ENCODE measurements at places on chromosomes 4 and X.

DNA sequence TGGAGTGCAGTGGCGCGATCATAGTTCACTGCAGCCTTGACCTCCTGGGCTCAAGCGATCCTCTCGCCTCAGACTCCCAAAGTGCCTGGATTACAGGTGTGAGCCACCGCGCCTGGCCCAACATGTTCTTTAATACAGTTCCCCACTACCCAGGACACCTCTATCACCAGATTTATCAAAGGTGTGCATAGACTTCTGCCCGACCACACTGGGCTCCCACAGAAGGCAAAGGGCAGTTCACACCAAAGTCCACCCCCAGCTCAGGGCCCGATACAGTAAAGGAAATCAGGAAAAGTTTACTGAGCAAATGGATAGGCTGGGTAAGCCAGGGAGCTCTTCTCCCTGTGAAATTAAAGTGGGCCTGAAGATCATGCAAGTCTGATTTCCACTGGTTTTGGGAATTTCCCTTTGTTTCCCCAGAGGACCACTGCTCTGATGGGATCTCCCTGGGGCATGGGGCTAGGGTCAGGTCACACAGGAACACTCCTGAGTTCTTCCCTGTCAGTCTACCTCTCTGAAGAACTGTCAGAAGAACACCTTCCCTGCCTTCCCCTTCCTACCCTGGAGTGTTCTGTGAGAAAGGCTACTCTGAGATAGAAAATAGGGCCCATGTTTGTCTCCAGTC, 17.7 kb upstream of the PIM2 start:
- no peak for DNase-seq

DNA sequence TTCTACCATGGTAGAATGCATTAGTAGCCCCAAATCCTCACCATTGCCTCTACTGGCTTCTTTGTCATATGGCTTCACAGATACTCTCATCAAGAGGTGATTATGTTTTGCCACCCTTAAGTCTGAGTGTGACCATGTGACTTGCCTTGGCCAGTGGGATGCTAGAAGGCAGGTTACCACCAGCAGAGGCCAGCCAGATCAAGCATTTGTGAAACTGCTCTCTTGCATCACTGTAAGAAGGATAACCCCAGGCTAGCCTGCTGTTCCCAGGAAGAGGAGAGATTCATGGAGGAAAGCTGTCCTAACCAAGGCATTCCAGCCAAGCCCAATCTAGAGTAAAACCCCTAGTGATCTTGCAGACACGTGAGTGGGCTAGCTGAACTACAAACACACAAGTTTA, 46.8 kb downstream of the USP46 start:
- DNase-seq, result no peak

- no peak for DNase-seq
These were observed 72.0 kb downstream of the SPRY1 start for GRCh38 chr4:123468479-123469031.

GRCh38 chr4:833156-833555, 7.2 kb upstream of the CPLX1 start:
- DNase-seq, result no peak

DNA sequence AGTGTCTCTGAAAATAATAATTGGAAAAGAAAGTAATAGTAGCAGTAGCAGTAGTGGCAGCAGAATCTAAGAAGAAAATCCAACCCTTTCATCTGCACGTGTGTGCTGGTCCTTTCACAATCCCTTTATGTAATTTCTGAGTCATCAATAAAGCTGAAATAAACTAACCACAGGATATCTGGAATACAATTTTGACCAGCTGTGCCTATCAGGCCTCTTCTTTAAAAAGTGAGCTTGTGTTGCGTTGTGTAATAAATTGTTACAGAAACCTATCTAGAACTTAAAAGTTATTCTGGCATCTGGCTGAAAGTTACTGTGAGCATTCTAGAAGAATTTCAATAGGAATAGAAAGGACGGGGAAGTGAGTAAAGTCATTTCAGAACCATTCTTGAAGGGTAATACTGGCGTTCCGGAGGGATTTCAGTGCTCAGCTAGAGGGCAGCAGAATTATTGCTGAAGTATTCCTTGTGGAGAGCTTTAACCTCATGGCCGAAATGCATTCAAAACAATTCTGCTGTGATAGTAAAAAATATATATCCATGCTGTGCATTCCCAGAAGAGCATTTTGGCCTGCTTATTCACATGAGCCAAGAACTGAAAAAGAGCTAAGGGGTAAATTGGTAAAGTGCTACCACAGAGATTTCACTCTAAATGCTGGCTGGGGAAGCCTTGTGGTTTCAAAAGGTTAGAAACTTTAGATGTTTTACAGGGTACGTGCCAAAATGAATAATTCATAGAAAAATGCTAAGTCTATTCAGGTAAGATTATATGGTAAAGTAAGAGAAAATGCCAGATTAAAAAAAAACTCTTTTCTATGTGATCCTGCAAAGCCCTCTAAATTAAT, 260.6 kb downstream of the NKX6-1 start:
- DNase-seq, result no peak

DNA sequence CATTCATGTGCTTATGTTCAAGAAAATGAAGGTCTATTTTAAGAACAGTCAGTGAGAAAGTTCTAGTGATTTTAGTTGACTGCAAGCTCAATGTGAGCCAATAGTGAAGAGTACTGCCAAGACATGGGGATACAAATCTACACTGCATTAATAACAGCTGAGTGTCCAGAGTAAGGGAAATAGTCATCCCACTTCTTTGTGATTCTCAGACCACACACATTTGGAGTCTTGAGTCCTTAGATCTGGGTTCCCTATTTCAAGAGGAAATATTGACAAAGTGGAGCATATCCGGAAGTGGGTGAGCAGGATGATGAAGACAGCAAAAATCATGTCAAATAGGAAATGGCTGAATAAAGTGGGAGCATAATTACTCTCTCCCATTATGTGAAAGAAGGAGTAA, 171.1 kb downstream of the LARP7 start:
- DNase-seq, result no peak

- DNase-seq, result no peak
These were observed 10.8 kb upstream of the XIAP start for GRCh38 chrX:123849096-123849495.

DNA sequence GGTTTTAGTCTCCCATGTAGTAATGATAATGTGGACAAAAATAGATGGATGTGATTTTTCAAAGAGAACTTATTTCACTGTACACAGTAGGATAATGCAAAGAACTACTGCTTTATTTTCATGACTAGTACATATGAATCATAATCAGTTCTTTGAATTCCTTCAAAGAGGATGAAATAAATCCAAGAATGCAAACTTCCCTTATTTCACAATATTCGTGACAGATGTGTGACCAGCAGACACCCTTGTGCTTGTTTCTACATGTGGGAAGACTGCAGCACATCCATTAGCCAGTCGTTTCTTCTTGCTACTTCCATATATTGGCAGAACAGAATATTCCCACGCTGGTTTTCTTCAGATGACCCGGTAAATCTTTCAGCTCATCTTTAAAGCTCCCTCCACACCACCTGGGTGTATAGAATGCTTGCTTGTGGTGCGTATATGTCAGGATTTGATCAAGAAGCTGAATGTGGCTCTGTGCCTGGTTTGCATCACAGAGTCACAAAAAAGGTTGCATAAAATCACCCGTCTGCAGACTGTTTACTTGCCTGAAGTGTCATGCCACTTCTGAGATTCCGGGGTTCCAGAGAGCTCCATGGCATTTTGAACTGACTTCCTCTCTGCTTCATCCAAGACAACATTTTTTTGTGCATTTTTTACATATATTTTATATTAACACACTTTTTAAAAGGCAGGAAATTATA, 47.7 kb upstream of the FAT4 start:
- DNase-seq, result no peak

- no peak for DNase-seq
These were observed 155.8 kb downstream of the PDGFC start for GRCh38 chr4:156815717-156816359.

- DNase-seq, result no peak
These were observed 72.4 kb downstream of the FRAS1 start for GRCh38 chr4:78129383-78130108.

- DNase-seq, result no peak
These were observed 257.2 kb downstream of the ARHGAP24 start for GRCh38 chr4:85732124-85732523.

GRCh38 chrX:16319929-16320328, 152.6 kb downstream of the MAGEB17 start:
- DNase-seq, result no peak

- DNase-seq, result no peak
These were observed 893.0 kb downstream of the C4orf33 start for GRCh38 chr4:129988957-129989356.

- no peak for DNase-seq
These were observed 12.3 kb upstream of the SCRG1 start for GRCh38 chr4:173411106-173411693.

GRCh38 chrX:136162827-136163570, 15.7 kb downstream of the FHL1 start:
- peak; percentile 49 for DNase-seq

GRCh38 chr4:25867781-25868294, 5.0 kb upstream of the SEL1L3 start:
- DNase-seq, result no peak

DNA sequence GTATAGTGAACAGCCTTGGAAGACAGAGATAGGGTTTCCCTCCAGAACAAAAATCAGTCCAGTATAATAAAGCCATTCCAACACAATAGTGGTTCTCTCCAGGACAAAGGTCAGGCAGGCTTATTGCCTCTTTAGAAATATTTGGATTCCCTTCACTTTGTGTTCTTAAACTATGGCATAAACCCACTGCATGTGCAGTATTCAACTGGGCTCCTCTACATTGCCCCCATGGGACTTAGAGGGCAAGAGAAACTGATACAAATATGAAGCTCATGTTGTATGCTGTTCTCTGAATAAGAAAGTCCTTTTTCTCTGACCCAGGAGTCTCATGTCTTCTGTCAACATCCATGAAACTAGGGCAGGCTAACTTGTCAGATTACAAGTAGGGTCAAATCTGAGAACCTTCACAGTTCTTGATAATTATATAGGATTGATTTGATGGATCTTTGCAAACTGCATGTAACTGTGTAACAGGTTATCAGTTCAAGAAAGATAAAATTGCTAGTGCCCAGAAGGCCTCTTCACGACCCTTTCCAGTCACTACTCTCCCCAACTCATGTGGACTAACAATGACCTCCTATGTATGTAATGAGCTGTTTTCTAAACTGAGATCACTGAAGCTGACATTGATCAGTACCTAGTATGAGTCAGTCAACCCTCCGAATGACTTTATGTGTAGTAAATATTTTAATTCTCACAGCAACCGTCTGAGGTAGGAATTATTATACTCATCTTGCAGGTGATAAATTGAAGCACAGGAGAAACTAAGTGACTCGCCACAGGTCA, 31.9 kb upstream of the FAM9C start:
- DNase-seq, result no peak

DNA sequence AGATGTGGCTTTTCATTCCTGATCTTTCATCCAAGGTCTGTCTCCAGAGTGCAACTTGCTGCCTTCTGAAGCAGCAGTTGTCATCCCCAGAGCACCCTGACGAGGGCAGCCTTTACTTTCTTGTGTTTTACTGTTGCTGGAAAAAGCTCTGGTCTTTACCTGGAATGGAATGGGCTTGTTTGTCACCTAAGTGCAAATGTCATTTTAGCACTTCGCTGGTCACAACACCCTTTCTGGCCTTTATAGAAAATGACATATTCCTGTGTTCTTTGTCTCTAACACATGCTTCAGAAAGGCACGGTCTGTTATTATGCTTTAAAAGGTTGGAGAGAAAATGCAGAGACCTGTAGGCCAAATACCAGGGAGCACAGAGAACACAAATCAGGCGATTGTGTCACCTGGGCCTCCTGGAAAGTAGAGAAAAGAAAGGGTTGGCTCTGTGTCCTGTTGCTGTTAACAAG, 332.7 kb upstream of the IGFBP7 start:
- DNase-seq, result no peak

DNA sequence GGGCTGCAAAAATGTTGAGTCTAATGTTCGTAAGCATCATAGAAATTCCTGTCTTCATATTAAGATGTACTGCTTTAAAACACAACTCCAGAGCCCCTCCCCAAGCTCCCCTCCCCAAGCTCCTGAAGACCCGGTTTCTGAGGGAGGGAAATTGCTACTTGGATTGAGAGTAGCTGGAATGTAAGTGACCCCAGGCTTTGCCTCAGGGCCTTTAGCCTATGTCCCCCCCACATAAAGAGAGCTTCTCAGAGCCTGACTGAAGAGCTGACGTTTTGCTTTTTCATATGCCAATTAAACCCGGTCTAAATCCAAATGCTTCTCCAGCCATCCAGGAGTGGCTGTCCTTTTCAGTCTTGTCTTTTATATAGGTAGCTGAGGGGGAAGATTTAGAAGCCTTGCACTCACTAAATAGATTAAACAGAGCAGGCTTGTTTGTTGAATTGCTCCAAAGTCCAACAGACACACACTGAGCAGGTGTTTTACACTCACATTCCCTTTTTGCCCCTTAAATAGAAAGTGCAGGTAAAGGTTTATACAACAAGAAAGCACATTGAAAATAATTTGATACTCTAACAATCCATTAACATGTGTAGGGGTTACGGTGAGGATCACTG, 19.6 kb downstream of the ARX start:
- no peak for DNase-seq

GRCh38 chr4:176475067-176475466, 155.3 kb downstream of the SPCS3 start:
- DNase-seq, result no peak

- DNase-seq, result no peak
These were observed 339.1 kb downstream of the GALNTL6 start for GRCh38 chr4:172152284-172152683.

- no peak for DNase-seq
These were observed 567.4 kb upstream of the CPEB2 start for GRCh38 chr4:14434916-14435315.

DNA sequence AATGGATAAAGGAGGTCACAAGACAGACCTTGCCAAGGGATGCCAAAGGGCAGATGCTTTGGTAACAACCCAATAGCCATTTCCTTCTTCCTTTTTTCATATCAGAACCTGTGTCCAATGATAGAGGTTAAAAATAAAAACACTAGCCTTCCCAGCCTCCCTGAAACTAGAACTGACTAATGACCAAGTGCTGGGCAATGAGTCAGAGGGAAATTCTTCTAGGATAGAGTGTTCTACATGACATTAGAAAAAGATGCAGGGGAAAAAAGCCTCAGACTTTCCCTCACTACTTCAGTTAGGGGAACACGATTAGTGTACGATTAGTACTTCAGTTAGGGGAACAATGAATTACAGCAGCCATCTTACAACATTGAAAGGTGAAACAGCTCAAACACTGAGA, 29.3 kb upstream of the FAM47C start:
- DNase-seq, result no peak

DNA sequence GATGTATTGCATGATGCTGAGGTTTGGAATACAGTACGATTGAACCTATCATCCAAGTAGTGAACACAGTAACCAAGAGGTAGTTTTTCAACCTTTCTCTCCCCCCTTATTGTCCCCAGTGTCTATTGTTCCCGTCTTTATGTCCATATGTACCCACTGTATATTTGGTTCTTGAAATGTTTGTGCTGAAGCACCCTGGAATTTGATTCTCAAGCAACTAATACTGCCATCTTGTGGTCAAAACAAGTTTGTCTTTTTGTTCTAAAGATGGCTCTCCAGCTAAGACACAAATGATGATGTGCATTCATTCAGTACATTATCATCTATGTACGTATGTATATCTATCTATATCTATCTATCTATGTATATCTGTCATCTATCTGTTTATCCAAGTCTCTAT, 33.5 kb upstream of the DCX start:
- DNase-seq, result no peak

GRCh38 chr4:337932-338758, 531 bp downstream of the ZNF141 start:
- no peak for DNase-seq
